Esophagus squamous epithelium (tissue), 5 donors: ENCODE measurements at places on chromosomes 13 and 19.

GRCh38 chr19:28700176-28700575 lies 512.8 kb downstream of the UQCRFS1 start:
- no peak for DNase-seq

DNA sequence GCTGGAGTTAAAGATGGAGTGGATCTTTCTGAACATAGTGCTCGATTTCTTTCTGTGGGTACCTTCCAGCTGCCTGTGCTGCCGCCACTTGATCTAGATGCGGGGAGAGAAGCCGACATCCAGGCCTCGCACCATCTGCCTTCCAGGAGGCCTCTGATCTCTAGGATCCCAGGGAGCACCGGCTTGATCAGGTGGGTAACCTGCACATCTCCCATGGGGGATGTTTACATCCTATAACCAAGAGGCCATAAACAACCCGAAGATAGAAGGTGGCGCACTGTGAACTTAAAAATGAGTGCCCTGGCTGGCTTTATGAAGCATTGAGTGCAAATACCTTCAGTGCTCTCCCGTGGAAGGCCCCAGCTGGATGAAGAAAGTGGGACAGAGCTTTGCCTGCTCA lies at the start of gene C13orf42:
Gene C13orf42 (minus strand): TSS at position 101 of the 400 bp plus-strand sequence. CDS start 65 bp downstream, at position 36.
- no peak for DNase-seq

DNA sequence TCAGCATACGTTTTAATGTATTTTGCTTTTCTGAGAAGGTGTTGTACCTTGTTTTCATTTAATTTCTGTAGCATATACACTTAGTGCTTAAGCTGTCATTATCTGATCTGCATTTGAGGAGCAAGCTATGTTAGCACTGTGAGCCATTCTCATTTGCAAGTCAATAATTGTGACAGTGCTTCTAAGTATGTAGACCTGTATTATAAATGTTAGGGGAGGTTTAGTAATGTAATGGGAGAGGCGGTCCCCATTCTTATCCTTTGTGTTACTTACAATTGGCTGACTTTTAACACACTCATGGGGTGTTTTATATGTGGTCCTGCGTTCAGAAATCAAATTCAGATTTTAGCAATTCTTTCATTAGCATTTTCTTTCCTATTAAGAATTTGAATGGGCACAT lies 90.2 kb downstream of the GPC6 start:
- no peak for DNase-seq

DNA sequence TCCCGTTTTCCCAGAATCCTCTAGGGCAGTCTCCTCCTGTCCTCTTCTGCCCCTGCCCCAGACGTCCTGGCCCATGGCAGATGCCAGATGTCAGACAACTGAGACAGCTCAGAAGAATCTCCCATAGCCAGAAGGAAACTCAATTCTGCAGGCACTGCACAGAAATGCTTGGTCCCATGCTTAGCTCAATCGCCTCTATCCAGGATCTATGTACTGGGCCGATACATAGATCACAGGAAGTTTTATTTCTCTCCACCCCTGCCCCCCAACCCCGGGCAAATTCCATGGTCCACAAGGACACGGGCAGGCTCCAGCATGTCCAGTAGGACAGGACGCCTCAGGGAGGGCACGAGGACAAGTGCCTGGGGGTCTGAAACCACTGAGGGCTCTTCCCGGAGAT lies 4.8 kb downstream of the MBD3 start:
- DNase-seq: no peak

- DNase-seq: no peak
Measured at GRCh38 chr13:45781553-45782326, 69.8 kb downstream of the SIAH3 start.

DNA sequence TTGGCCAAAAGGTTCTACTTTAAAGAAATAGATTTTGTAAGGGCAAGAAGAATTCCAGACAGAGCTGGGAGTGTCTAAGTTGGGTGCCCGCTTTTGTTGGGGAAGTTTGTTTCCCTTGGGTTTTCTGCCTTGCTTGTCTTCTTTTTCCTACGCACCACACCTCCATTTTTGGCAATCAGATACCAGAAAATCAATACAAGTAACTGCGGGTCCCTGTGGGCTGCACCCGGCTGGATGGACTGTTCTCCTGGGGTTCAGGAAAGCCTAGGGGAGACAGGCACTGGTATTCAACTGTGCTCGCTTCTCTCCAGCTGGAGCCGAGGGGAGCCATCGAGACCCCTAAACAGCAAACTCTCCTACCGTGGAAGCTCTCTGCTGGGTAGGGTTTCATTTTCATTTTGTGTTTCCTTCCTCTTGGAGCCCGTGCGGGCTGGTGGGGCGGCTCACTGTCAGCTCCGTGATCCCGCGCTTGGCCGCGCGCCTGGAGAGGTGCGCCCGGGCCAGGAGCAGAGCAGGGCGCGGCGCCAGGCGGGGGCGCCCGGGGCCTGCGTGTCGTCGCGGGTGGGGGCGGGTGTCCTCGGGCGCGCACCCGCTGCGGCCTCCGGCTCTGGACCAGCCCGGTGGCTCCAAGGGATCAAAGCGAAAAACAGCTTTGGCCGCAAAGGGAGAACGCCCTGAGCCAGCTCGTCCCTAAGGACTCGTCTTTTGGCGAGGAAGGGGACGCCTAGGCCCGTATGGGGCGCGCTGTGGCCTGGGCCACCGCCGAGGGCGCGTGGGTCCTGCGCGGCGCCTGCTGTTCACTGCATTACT lies 347.2 kb downstream of the ZNF536 start:
- no peak for DNase-seq

DNA sequence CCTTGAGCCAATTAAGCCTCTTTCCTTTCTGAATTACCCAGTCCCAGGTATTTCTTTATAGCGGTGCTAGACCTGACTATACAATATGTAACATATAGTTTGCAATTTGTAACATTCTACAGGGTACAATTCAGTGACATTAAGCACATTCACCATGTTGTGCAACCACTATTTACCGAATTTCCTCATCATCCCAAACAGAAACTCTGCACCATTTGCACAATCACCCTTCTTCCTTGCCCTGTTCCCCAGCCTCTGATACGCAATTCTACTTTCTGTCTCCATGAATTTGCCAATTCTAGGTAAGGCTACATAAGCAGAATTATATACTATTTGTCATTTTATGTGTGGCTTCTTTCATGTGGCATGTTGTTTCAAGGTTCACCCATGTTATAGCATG lies 13.7 kb upstream of the SIGLEC10 start:
- no peak for DNase-seq

DNA sequence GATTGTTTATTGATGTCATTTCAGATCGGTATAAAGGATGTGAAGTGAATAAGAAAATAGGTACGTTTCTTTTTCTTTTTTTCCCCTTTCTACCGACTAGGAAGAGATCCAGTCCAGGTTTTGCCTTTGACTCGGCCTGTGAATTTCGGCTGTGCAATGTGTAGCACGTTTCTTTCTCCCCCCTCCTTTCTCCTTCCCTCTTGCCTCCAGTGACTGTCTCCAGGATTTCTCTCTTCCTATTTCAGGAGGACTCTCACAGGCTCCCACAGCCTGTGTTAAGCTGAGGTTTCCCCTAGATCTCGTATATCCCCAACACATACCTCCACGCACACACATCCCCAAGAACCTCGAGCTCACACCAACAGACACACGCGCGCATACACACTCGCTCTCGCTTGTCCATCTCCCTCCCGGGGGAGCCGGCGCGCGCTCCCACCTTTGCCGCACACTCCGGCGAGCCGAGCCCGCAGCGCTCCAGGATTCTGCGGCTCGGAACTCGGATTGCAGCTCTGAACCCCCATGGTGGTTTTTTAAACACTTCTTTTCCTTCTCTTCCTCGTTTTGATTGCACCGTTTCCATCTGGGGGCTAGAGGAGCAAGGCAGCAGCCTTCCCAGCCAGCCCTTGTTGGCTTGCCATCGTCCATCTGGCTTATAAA lies at the start of gene GPC6:
Gene GPC6 (plus strand): TSS at position 185 of the 657 bp plus-strand sequence.
- DNase-seq: no peak

- no peak for DNase-seq
Measured at GRCh38 chr19:42989851-42990250, 36.4 kb downstream of the PSG11 start.

- no peak for DNase-seq
Measured at GRCh38 chr13:95184317-95184716, 116.9 kb downstream of the ABCC4 start.

DNA sequence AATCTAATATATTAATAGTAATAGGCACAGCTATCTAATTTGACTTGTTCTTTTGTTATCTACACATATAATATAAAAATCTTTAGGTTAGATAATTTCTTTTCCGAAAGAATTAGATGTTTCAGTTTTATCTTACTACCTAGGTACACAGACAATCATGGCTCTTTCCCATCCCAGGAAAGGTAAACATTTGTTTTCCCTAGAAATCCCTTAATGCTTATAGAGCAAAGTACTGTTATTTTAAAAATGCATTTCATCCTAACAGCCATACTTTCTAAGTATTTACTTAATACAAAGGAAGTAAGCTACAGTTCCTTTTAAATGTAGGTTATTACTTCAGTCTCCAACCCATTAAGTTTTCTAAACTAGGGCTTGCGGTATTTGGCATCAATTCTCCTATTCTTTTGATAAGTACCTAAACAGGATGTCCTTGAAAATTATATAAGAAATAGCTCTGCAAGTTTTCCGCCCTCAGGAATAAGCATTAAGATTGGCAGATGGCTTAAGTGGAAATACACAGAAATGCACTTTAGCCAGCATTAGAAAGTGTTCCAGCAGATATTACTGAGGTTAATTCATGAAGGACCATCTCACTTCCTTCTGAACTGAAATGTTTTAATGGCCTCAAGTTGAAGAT lies 616.2 kb upstream of the SPRY2 start:
- DNase-seq: no peak

DNA sequence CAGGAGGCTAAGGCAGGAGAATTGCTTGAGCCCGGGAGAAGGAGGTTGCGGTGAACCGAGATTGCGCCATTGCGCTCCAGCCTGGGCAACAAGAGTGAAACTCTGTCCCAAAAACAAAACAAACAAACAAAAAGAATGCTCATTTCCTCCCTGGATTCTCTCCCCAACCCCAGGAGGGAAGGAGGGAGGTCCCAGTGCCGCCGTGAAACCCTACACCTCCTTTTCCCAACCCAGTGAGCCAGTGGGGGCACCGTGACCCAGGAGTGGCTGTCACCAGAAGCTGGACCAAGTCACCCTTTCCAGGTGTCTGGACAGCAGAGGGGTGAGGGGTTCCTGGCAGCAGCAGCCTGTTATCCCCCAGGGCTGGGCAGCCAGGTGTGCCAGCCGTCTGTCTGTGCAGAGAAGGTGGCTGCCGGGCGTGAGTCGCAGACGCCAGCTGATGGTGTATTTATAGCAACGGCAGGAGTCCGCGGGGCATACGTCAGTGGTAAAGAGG lies 23.5 kb downstream of the NFIC start:
- DNase-seq: no peak

DNA sequence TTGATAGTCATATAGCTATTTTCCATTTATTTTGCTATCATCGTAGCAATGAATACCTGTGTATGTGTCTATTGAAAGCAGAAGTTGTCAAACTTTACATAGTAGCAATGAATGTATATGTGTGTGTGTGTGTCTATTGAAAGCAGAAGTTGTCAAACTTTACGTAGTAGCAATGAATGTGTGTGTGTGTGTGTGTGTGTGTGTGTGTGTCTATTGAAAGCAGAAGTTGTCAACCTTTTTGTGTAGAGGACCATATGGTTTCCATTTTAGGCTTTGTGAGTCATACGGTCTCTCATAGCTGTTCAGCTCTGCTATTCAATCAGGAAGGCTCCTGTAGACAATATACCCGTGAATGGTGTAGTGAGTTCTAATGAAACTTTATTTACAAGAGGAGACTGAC lies 20.8 kb downstream of the NLRP4 start:
- no peak for DNase-seq

GRCh38 chr13:54415753-54416366 lies 1387.2 kb downstream of the OLFM4 start:
- no peak for DNase-seq

DNA sequence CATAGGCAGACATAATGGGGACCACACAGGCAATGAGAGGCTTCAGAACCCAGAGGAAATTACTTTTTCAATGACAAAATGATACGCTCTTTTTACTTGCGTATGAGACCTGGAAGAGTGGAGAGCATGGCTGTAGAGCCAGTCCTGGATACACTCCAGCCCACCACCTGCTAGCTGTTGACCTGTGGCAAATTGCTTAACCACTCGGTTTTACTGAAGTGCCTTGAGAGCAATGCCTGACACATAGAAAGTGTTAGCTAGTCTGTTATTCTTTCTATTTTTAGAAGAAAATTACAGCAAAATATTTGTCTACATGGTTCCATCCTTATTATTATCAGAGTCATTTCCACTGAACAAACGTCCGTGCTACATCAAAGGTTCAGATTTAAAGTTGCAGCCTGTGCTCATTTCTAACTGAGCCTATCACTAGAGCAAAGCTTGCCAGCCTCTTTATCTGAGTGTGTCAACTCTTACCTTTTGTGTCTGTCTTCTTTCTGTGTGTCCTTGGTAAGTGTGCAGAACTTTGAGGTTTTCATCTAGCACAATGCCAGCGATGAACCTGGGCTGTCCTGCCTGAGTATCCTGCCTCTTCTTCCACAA lies 9.6 kb upstream of the GPR183 start:
- no peak for DNase-seq

GRCh38 chr19:42175952-42176648 lies 41.4 kb downstream of the DEDD2 start:
- DNase-seq: no peak

DNA sequence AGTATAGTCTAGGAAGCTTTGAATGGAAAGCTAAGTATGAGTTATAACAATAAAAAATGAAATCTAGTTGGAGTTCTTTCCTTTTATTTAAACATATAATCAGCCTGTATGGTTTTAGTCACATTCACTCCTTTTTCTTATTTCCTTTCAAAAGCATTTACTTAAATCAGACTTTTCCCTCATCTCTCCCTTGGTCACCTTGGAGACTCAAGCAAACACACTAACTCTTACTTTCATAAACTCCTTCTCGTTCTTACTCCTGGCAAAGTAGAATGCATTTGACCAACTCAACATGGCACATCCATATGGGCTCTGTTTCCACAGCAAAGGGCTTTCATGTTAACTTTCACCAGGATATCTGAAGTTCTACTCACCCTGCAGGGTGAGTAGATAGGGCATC lies 400.0 kb downstream of the LMO7 start:
- DNase-seq: no peak

DNA sequence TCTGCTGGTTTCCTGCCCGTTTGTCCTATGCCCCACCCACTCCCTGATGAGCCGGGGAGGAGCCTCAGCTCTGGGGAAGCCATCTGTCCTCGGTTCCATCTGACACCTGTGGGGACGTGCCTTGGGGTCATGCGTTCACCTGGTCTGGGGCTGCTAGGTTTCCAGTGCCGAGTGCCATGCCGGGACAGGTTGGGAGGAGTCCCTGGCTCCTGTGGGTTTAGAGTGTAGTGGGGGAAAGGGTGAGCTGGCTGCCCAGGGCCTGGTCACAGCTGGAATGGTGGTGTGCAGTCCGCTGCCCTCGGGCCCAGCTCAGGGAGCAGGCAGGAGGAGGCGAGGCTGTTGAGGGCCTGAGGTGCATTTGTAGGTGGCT lies 2.5 kb downstream of the KDM4B start:
- no peak for DNase-seq

- no peak for DNase-seq
Measured at GRCh38 chr13:84985860-84986259, 813.4 kb downstream of the SLITRK6 start.
